ENCODE measurements at places on chromosomes 4 and X. TPM values are rescaled to one million over a fixed set of nuclear protein-coding genes. Genes with fewer than 3 reads are reported as not detected.

ESX1 gene
- total RNA-seq, result 0.15 TPM

LANCL3 gene
- total RNA-seq, result 0.70 TPM

SPATA18 gene
- total RNA-seq, result 7.0 TPM

EMD gene
- total RNA-seq, result 62.3 TPM

SHROOM4 gene
- 0.84 TPM for total RNA-seq

EXOC1L gene
- not detected for total RNA-seq

SCML2 gene
- total RNA-seq, result 0.62 TPM

RAB40A gene
- total RNA-seq, result not detected

Data from hair follicular keratinocyte (primary cell).